Hematopoietic multipotent progenitor cell (in vitro differentiated cells): ENCODE measurements at places on chromosomes 2 and 18. TPM values are rescaled to one million over a fixed set of nuclear protein-coding genes. Genes with fewer than 3 reads are reported as not detected.
A peak's percentile ranks its signal among the peaks of the same experiment; 100 is the strongest.

DNA sequence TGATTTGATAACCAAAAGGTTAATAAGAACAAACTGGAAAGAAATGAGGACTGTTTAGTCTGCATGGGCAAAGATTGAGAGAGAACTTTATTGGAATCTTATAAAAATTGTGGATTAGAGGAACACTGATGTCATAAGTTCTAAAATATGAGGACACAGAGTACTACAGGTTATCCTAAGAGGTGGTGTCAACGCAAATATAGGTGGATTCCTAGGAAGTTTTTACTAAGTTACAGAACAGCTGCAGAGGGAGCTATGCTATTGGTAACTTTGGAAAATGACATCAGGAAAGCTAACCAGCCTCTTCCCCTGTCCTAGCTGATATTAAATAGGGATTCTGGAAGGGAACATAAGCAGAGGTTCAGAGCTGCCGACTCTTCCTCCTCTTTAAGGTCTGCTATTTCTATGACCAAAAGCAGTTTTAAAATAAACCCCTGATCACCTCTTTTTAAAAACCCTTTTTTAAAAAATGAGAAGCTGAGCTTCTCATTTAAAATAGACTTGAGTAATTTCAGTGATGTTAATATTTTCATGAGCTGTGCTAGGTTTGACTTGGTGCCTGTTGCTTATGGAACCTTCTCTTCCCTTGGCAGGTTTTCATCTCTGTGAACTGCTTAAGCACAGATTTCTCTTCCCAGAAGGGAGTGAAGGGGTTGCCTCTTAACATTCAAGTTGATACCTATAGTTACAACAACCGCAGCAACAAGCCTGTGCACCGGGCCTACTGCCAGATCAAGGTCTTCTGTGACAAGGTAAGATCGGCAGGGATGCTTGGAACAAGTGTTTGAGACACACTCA lies 34.2 kb downstream of the GRHL1 start:
- DNase-seq, result no peak

- no peak for DNase-seq
These were observed 13.5 kb downstream of the CCL20 start for GRCh38 chr2:227827143-227827542.

DNA sequence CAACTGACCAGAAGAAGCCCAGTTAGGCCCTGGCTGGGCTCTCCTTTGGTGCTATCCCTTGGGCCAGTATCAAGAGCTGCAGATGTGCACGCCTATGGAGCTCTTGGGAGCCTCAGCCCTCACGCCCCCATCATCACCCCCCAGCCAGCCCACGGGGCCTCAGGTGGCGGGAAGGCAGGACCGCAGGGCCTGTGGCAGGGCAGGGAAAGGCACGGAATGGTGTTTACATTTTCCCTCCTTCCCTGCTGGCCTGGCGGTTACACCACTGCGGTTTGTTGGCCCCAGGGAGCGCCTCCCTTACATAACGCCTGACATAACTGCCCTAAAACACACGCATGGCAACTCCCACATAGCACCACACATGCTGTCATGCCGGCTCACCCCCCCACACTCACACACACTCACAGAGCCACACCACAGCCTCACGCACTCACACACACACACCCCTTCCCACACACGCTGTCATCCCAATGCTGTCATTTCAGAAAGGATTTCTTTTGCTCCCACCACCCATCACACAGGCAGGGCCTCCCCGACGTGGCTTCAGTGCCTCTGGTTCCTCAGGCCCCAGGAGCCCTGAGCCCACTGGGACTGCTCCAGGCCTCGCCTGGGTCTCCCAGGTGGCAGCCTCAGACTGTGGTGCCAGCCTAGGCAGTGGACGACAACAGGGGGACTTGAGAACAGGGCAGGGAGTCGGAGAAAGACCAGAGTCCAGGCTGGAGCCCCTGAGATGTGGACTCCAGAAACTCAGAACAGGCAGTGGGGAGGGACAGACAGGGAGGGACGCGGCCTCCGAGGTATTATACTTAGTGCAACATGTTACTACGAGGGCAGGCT lies 15.7 kb downstream of the ZFP36L2 start:
- peak; percentile 85 for DNase-seq

Gene MTCL1
- 1.9 TPM for total RNA-seq
